ENCODE measurements at places on chromosomes 12 and 14. TPM values are rescaled to one million over a fixed set of nuclear protein-coding genes. Genes with fewer than 3 reads are reported as not detected.

Gene TAS2R30
- total RNA-seq = 4.2 TPM

Gene RAB3IP
- total RNA-seq = 24.7 TPM

Gene NRIP2
- not detected for total RNA-seq

Gene GYS2
- 0.24 TPM for total RNA-seq

Gene PTPRR
- not detected for total RNA-seq

Gene OVCH1
- total RNA-seq = not detected

Gene CLEC1A
- not detected for total RNA-seq

Gene MYH6
- total RNA-seq = 0.56 TPM

Gene DAAM1
- 18.5 TPM for total RNA-seq

Gene AJUBA
- 1.9 TPM for total RNA-seq

Gene KRT73
- 0.61 TPM for total RNA-seq

Gene DPPA3
- not detected for total RNA-seq

Gene MGP
- total RNA-seq = 0.25 TPM
